ENCODE measurements at places on chromosomes 5 and 9.

DNA sequence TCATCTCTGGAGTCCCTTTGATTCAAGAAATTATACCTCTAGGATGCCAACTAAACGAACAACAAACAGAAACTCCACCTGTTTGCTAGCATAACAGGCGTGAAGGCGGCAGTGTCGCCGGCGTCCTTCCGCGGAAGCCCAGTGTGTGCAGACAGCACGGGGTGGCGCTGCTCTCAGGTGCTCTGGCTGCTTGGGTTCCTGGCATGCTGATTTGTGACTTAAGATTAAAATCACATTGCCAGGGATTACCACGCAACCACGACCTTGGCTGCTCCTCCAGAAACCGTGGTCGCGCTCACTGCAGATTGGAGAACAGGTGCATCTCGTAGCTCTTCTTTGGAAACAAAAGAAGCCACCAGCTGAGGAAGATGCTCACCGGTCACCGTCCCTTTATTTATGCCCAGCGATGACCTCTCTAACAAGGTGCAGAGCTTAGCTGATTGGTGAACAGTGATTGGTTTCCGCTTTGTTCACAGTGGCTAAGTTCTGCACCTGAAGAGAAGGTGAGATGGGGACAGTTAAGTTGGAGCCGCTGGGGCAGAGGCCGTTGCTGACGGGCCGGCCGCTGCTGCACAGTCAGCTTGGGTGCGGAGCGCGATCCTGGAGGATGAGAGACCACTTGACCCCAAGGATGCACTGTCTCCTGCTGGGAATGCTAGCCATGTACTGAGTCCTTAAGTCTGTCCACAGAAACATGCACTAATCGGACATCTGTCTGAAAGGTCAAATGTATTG, 232.3 kb downstream of the FANCC start:
- peak; percentile 18 for DNase-seq

- no peak for DNase-seq
Measured at GRCh38 chr5:103990064-103990463, 427.5 kb upstream of the NUDT12 start.

DNA sequence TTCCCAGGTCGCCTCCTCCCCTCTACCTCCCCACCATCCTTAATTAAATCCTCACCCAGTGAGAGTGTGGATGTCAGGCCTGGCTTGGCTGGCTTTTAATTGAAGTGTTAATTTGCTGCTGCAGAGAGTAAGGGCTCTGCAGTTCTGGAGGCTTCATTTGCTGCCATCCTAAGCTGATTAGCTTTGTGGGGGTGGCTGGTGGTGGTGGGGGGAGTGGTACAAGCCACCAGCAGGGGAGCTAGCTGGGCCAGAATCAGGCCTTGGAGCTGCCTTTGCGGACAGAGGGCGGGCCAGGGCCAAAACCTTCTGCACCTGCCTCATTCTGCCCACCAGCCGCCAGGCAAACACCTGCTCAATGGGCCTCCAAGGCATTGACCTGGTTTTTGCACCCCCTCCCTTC, 26.8 kb upstream of the TIFAB start:
- peak; percentile 3 for DNase-seq

DNA sequence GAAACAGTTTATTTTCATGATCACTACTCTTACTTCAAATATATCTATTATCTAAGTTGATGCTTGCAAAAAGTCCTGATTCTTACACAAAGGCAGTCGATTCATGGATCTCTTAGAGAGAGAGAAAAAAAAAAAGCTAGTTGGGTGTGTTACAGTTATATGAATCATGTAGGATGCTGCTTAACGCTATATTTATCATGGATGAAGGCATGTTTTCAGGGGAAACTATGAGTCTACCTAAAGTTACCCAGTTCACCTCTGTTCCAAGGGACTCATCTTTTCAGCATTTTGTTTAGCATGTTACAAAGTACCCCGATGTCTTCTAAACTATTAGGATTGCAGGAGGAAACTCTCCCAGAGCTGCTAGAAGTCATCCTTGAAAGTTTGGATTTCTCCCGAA, 13.5 kb downstream of the TMC1 start:
- DNase-seq: no peak

DNA sequence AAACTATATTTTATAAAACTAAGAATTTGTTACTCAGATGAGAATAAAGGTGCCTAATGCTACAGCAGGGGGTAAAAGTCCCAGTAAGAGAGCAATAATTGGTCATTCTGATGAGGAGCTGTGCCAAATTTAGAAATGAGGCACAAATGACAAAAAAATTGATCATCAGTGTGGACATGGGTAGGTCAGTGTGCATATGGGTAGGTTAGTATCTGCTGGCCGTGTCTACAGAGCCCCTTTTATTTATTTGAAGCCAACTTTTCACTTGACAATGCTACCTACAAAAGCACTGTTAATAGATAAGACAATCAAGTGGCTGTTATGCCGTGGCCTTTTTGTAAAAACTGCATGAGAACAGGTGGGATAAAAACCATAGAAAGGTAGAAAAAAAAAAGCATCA, 454.6 kb downstream of the RAB3C start:
- DNase-seq: no peak

GRCh38 chr5:97979740-97980139, 793.7 kb upstream of the RGMB start:
- no peak for DNase-seq

Measured in NCI-H1417 (cell line).